ENCODE measurements at places on chromosomes 11 and 22.

- DNase-seq, result peak; percentile 31
These were observed 29.2 kb downstream of the SREBF2 start for GRCh38 chr22:41862160-41862529.

GRCh38 chr11:120217941-120218694, 7.3 kb downstream of the OAF start:
- no peak for DNase-seq

GRCh38 chr11:123065621-123066020, 3.7 kb upstream of the HSPA8 start:
- no peak for DNase-seq

DNA sequence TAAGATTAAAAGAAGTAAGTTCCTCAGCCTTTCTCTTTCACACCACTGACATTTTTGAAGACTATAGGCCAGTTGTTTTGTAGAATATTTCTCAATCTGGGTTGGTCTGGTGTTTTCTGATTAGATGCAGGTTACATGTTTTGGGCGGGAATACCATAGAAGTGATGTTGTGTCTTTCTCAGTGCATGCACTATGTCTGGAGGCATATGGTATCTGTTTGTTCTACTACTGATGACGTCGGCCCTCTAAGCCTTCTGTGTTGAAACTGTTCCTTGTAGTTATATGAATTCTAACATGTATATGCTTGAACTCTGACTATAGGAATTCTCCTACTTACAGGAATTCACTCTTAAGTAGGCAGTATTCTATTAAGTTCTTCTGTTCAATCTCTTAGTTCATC, 21.6 kb downstream of the ZFTA start:
- DNase-seq, result no peak

DNA sequence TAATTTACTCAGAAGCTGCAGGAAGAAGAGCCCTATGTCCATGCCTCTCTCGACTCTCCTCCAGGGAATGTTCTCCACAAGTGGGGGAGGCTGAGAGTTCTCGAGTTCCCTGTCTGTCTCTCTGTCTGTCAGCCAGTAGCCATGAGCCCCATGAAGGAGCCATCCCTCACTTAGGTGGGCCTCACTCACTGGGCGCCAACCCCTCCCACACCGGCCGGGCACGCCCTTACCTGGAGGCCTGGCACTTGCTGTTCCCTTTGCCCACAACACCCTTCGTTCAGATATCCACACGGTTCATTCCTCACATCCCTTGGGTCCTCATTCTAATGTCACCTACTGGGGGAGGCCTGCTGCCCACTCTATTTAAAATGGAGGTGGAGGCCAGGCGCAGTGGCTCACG, 14.2 kb upstream of the IL10RA start:
- no peak for DNase-seq

DNA sequence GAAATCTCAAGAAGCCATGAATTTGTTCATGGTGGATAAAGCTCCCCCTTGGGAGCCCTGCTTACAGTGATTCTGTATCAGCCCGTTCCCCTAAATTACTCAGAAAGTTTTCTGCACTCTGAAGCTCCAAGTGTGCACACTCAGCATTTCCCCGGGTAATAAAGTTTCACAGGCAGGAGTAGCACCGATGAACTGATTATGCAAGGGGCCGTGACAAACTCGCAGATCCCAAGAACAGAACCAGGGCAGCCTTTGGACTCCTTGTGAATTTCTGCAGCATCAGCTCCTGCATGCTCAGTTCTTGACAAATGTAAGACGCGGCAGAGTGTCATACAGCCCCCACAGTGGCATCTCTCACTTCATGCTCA, 73.5 kb downstream of the COMMD9 start:
- DNase-seq, result no peak

- no peak for DNase-seq
These were observed 85.3 kb upstream of the SORL1-AS1 start for GRCh38 chr11:121538054-121538453.
